Stimulated activated CD4-positive, alpha-beta T cell treated with anti-CD3 and anti-CD28 coated beads, Interleukin-1b, Interleukin-23, amount 100 ng/mL, for 1 hour (primary cell): ENCODE measurements at places on chromosomes 4 and X.
A peak's percentile ranks its signal among the peaks of the same experiment; 100 is the strongest.

- no peak for DNase-seq
These were observed 33.5 kb downstream of the HTRA3 start for GRCh38 chr4:8303081-8303480.

GRCh38 chrX:153507484-153508178, 9.8 kb upstream of the ATP2B3 start:
- peak; percentile 77 for DNase-seq

- no peak for DNase-seq
These were observed 130.4 kb downstream of the LARP7 start for GRCh38 chr4:112767386-112767785.

DNA sequence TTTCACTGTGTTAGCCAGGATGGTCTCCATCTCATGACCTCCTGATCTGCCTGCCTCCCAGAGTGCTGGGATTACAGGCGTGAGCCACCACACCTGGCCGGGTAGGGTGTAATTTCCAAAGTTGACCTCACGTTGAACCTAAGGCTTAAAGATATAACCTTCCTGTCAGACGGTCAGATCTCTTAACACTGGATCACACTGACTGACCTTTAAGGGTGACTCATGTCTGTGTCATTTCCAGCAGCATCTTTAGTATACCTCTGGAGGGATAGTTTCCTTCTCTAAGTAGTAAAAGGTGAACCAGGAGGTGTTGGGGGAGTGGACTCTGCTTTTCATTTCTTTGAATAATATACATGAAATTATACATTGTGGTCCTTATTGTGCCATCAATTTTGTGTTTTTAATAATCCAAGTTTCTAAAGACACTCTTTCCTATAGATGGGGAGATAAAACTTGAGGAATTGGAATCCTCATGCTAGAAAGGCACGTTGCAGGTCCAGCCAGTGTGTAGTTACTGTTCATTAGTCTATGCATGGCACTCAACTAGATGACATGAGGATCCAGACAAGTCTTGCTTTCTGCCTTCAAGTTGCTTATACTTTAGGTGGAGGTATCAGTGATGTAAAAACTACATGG, 45.7 kb downstream of the ARHGAP10 start:
- DNase-seq: no peak

GRCh38 chrX:16445166-16445752, 204.7 kb upstream of the S100G start:
- DNase-seq: peak; percentile 10
